Urinary bladder (tissue), 4 donors: ENCODE measurements at places on chromosomes 4 and X. TPM values are rescaled to one million over a fixed set of nuclear protein-coding genes. Genes with fewer than 3 reads are reported as not detected.

GRCh38 chr4:152348670-152349069 is 187.2 kb downstream of the FBXW7 start:
- DNase-seq: no peak

DNA sequence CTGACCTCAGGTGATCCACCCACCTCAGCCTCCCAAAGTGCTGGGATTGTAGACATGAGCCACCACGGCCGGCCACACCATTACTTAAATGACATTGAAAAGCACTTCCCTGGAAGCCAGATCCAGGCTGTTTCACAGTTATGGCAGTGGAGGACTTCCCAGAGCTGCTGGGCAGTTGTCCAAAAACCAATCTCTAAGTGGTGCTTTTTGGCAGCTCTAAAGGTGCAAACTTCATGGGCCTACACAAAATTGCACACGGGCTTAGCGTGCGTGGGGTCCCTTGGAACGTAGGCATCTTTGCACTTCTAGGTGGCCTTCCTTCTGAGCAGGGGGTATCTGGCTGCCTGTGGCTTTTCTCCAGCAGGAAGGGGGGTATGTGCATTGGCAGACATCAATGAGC is 172.3 kb downstream of the SHOX start:
- no peak for DNase-seq

- no peak for DNase-seq
Measured at GRCh38 chrX:103107836-103108235, 14.9 kb upstream of the NXF3 start.

DNA sequence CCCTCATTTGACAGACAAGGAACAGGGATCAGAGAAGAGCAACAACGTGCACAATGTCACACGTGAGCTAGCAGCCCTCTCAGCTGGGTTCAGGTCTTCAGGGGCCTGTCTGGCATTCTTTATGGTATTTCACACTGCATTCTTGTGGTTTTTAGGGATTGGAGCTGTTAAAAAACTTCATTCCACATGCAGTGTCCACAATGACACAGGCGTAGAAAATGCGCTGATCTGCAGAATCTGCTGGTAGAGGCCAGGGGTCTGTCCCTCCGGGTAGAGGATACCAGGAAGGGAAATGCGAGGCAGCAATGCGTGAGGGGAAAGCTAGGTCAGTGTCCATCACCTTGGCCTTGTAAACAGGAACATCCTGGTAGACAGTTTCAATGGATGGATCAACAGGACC is 36.6 kb downstream of the MAP7D3 start:
- DNase-seq: no peak

The TLR6 gene
- 0.58 TPM for polyA plus RNA-seq

The SAGE1 gene
- polyA plus RNA-seq: not detected

GRCh38 chrX:19190902-19191301 is 68.6 kb upstream of the ADGRG2 start:
- DNase-seq: no peak

DNA sequence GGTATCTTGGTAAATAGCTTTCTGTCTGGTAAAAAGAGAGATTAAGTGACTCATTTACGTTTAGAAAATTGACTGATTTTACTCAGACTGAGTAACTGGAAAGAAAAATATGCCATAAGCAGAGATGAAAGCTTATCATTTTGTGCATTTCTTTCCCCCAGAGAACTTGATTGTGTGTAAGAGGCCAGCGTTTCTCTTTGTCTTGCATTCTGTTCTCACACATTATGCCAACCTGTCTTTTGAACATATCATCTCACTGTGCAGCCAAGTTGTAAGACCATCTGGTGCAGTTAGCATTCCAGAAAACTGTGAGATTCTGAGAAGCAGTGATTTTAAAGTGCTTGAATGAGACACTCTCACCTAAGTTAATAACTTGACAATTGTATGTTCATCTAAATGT is 651.3 kb downstream of the TECRL start:
- DNase-seq: no peak

The MAPK10 gene
- polyA plus RNA-seq: 15.5 TPM

DNA sequence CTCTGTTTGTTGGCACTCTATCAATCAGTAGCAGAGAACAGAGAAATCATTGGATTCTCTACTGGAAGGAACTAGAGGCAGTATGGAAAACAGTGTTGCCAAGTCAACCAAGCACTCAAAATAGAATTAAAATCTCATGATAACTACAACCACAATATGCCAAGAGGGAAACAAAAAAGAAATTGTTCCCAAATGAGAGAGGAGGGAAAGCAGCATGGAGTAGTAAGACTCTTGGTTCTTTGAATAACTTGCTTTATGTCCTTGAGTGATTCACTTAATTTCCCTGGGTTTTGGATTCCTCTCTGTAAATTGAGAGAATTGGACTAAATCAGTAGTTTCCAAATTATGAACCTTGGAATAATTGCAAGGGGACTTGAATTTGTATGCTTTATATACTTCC is 285.5 kb upstream of the ANKRD50 start:
- DNase-seq: no peak

The LRAT gene
- 0.06 TPM for polyA plus RNA-seq

GRCh38 chr4:85826060-85826678 is 351.2 kb downstream of the ARHGAP24 start:
- DNase-seq: no peak

The NDST3 gene
- 0.04 TPM for polyA plus RNA-seq

The GPR119 gene
- polyA plus RNA-seq: not detected

The HOPX gene
- 43.7 TPM for polyA plus RNA-seq
